ENCODE measurements at places on chromosomes 2 and 18. TPM values are rescaled to one million over a fixed set of nuclear protein-coding genes. Genes with fewer than 3 reads are reported as not detected.

DNA sequence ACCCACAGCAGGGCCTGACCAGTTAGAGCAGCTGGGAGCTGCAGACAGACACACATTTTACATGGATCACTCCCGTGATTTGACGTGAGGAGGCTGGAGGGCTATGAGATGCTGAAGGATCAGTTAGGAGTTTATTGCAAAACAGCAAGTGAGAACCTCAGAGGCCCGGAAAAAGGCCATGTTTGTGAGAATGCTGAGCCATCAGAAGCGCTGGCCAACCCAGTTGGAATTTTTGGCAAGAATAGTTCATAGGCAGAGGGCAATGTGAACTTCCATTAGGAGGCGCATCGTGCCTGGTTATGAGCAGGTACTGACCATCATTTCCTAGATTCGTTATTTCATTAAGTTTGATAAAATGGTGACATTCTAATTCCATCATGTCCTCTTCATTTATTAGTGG is 23.3 kb upstream of the LMAN1 start:
- H3K36me3 ChIP-seq: no peaks in the 10 kb centered on the region
- H3K4me3 ChIP-seq: no peak overlapping the region
- H3K27me3 ChIP-seq: no peaks in the 10 kb centered on the region
- no peaks in the 10 kb centered on the region for H3K4me1 ChIP-seq

TMEM247 gene
- total RNA-seq: not detected

GRCh38 chr2:171491292-171491691 is 31.0 kb upstream of the CYBRD1 start:
- H3K27me3 ChIP-seq: no peaks in the 10 kb centered on the region
- H3K36me3 ChIP-seq: no peaks in the 10 kb centered on the region

TMEM17 gene
- total RNA-seq: 1.5 TPM

- peak overlapping the region; percentile 77 for H3K27ac ChIP-seq
- no peak for DNase-seq
- peak overlapping the region; percentile 16 for H3K4me3 ChIP-seq
- H3K4me1 ChIP-seq: peaks cover 94% of the 10 kb centered on the region
- no peaks in the 10 kb centered on the region for H3K36me3 ChIP-seq
- H3K27me3 ChIP-seq: no peaks in the 10 kb centered on the region
Measured at GRCh38 chr2:160375037-160375436, 118.6 kb downstream of the RBMS1 start.

DNA sequence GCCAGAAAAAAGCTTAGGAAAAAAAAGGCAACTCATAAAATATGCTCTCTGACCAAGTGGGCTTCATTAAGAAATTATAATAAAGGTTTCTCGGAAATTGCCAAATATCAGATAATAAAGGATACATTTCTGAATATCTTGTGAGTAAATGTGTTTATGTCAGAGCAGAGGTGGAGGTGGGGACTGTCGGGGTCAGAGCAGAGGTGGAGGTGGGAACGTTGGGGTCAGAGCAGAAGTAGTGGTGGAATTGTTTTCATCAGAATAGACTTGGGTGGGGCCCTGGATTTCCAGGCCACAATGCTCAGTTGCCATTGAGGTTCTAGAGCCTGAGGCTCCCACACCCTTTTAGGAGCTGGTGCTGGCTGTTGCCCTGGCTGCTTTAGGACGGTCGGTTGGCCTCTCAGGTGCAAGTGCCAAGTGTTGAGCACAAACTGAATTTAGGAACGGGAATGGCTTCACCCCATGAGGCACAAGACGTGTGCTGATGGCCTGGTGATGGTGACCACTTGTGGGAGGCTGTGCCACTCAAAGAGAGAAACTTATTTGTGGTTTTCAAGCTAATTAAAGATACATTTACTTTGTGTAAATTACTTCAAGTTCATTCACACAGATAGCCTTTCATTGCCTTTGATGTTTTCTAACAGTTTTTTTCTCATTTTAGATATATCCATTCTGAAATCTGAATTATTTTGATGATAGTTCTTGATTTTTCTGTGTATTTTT is 131.5 kb downstream of the ATP9B start:
- no peak overlapping the region for H3K4me3 ChIP-seq
- no peaks in the 10 kb centered on the region for H3K4me1 ChIP-seq
- H3K27ac ChIP-seq: no peak overlapping the region
- no peaks in the 10 kb centered on the region for H3K27me3 ChIP-seq

GRCh38 chr2:133705287-133705686 is 137.0 kb upstream of the NCKAP5 start:
- H3K36me3 ChIP-seq: no peaks in the 10 kb centered on the region
- H3K4me1 ChIP-seq: no peaks in the 10 kb centered on the region
- no peak overlapping the region for H3K27ac ChIP-seq
- no peak overlapping the region for H3K4me3 ChIP-seq

AQP12B gene
- not detected for total RNA-seq

GRCh38 chr18:7772510-7772888 is 205.4 kb downstream of the PTPRM start:
- H3K36me3 ChIP-seq: no peaks in the 10 kb centered on the region
- H3K4me1 ChIP-seq: no peaks in the 10 kb centered on the region
- H3K27ac ChIP-seq: no peak overlapping the region
- no peak for DNase-seq
- no peaks in the 10 kb centered on the region for H3K27me3 ChIP-seq

- no peak overlapping the region for H3K4me3 ChIP-seq
- no peaks in the 10 kb centered on the region for H3K36me3 ChIP-seq
- H3K27ac ChIP-seq: no peak overlapping the region
- DNase-seq: no peak
Measured at GRCh38 chr2:238955648-238956531, 108.0 kb downstream of the TWIST2 start.

GRCh38 chr18:28905509-28905908 is 728.6 kb upstream of the CDH2 start:
- H3K36me3 ChIP-seq: no peaks in the 10 kb centered on the region
- H3K4me3 ChIP-seq: no peak overlapping the region
- no peak overlapping the region for H3K27ac ChIP-seq
- no peaks in the 10 kb centered on the region for H3K4me1 ChIP-seq

ADGRF3 gene
- total RNA-seq: 1.1 TPM

All from A673 (cell line).